Activated naive CD4-positive, alpha-beta T cell treated with Interleukin-2 at 50 U/mL for 16 hours (primary cell): ENCODE measurements at places on chromosomes 16 and 17.

DNA sequence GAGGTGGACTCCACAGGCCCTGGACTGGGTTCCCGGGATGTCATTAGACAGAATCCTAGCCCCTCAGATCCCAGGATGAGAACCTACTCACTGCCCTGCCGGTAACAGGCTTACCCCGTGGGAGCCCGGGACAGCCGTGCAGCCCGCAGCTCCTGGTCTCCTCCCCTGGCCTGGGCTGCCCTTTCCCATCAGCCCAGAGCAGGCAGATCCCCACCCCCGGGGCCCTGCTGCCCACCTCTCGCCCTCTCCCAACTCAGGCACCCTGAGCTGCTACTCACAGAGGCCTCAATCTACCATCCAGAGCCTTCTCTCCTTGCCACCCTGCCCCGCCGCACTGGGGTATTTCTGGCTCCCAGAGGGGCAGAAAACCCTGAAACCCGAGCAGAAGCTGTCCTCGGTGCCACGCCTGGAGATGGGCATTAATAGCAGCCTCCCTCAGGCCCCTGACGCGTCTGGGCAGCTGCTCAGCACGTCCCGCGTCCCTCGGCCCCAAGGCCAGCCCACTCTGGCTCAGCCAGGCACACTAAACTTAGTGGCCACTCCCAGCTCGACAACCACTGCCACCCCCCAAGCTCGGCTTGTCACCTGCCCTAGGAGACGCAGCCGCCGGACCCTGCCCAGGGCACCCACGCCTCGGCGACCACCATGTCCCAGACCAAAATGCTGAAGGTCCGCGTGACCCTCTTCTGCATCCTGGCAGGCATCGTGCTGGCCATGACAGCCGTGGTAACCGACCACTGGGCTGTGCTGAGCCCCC is at the start of gene CACNG1:
Gene CACNG1, plus strand, starts transcription at position 539 of the 757 bp plus-strand sequence. Its CDS starts 107 bp downstream, at position 646.
- no peak for DNase-seq

DNA sequence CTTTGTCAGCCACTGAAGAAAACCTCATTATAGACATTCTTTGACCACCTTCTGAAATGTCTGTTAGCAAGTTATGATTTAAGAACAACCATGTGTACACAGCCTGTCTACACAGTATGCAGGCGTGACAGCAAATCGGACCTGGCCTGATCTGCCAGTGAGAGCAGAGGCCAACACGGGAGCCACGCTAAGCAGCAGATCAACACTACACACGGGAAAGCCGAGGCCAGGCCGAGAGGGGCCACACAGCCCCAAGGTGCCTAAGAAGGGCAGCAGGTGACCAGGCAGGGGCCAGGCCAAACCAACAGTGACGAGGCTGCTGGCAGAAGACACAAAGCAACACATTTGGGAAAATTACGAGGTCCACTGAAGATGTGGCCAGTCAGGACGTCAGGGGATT is 16.3 kb upstream of the FAAP100 start:
- DNase-seq: no peak

- no peak for DNase-seq
These were observed 90.5 kb upstream of the ZNF469 start for GRCh38 chr16:88292007-88292970.

GRCh38 chr16:58399718-58400633 is 7.7 kb downstream of the GINS3 start:
- DNase-seq: no peak

DNA sequence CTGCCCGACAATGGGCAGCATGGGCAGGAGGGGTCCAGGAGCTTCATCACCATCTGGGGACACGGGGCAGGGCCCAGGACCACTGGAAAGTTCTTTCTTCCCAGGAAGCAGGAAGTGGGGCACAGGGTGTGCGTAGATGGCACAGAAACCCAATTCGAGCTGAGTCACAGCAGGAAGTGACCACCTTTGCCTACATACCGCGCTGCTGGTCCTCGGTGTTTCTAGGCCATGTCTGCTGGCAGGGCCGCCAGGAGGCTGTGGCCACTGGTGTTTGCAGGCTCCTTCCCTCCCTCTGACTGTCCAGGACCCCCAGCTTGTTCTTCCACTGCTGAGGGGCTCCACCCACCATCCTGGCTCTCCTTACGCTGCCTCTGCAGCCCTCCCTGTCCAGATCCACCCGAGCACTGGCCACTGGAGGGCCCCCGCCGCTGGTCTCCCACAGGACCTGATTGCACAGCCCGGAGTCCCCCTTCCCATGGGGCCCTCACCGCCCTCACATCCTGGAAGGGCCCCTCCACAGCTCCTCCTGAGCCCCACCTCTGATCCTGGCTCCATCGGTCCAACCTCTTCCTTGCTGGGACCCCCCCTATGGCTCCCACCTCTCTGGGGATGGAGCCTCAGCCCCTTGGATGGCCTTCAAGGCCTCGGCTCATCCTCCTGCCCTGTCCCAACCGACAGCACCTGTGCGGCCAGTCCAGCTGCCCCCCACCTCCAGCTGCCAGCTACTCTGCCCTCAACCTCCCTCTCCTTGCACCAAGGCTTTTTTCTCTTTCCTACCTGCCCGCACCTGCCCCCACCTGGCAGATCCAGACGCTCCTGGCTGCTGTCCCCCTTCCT is 14.5 kb upstream of the RASD1 start:
- no peak for DNase-seq

GRCh38 chr17:965311-965989 is 14.1 kb downstream of the NXN start:
- no peak for DNase-seq

DNA sequence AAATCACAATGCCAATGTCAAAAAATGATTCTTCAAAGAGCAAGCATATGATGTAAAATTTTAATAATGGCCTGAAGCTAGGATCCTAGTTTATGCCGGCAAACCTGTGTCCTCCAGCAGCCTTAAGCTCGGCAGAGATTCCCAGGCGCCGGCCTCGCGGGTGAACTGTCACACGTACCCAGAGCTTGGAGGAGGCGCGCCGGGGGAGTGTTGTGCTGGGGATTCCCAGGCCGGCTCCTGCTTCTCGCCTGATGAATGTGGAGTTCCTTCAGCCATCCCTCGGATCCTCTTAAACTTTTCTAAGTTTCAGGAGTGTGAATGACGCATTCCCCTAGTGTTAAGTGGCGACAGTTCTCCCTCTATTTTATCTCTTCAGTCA is 19.1 kb upstream of the NTN1 start:
- DNase-seq: no peak

- no peak for DNase-seq
These were observed 3.1 kb downstream of the HAGHL start for GRCh38 chr16:729768-730665.

- DNase-seq: no peak
These were observed 90.1 kb downstream of the CLEC16A start for GRCh38 chr16:11034481-11034931.

GRCh38 chr16:56353054-56353921 is 72.1 kb downstream of the AMFR start:
- DNase-seq: no peak

GRCh38 chr16:88649924-88650748 is 717 bp downstream of the CYBA start:
- DNase-seq: peak; percentile 32

DNA sequence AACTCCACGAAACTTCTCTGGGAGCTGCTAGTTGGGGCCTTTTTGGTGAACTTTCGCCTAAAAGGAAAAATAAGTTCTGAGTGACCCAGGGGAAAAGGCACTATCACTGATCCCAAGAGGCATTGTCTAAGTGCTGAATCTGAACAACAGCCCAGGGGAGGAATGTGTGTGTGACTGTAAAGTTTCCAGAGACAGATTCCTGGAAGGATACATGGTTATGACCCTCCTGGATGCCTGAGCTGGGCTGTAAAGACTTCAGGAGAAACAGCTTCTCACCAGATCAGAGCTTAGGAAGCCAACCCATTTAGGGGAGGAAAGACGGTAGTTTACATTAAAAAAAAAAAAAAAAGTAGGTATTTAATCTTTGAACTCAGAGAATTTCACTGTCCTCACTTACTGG is 20.2 kb downstream of the HIGD1B start:
- no peak for DNase-seq

- no peak for DNase-seq
These were observed 36.5 kb upstream of the VWA3A start for GRCh38 chr16:22055881-22056280.

GRCh38 chr16:1182316-1182671 is 29.4 kb downstream of the CACNA1H start:
- no peak for DNase-seq

- no peak for DNase-seq
These were observed 191.1 kb upstream of the TBX2 start for GRCh38 chr17:61208301-61209105.

- DNase-seq: no peak
These were observed 84.4 kb upstream of the CCL1 start for GRCh38 chr17:34447406-34447805.

GRCh38 chr16:87582216-87582965 is 19.9 kb upstream of the JPH3 start:
- DNase-seq: no peak

- DNase-seq: no peak
These were observed 49.7 kb downstream of the RNF112 start for GRCh38 chr17:19460700-19461099.

DNA sequence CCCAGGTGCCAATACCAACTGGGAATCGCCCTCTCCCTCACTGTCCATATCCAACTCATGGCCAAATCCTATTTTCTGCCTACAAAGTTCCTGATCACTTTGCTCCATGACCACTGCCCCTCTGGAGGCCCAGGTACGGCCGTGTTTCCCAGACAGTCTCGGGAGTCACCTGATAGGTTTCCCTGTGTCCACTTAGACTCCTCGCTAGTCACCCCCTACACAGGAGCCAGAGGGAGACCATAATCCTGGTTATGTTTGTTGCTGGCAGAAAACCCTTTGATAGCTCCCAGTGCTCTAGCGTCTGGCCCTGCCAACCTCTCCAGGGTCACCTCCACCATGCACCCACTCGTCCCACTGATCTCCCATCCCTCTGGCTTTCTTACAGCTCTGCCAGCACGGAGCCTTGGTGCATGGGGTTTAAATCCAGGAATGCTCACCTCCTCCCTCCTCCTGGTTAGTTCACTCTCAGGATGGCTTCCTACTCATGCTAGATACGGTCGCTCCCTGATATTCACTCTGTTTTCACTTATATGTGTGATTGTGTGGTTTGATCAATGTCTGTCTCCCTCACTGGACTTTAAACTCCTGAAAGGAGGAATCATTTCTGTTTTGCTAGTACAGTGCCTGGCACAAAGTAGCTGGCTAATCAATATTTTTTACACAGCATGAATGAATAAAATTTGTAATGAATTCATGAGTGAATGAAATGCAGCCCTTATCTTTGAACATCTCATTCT is 7.5 kb upstream of the CALB2 start:
- DNase-seq: no peak

DNA sequence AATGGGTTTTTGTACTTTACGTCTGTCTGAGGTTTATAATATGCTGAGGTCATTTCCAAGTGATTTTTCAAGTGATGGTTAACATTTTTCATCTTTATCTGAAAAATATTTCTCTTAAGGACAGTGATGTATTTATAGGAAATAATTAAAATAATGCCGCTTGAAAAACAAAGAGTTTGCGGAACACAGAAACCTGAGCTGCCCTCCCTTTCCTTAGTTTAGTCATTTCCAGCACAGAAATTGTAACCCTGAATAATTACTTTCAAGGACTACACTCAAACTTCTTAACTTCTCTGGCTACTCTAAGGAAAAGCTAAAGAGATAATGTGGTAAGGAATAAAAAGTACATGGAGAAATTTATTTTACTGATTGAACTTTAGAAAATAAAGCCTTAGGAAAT is 54.6 kb downstream of the MRTFB start:
- DNase-seq: no peak

DNA sequence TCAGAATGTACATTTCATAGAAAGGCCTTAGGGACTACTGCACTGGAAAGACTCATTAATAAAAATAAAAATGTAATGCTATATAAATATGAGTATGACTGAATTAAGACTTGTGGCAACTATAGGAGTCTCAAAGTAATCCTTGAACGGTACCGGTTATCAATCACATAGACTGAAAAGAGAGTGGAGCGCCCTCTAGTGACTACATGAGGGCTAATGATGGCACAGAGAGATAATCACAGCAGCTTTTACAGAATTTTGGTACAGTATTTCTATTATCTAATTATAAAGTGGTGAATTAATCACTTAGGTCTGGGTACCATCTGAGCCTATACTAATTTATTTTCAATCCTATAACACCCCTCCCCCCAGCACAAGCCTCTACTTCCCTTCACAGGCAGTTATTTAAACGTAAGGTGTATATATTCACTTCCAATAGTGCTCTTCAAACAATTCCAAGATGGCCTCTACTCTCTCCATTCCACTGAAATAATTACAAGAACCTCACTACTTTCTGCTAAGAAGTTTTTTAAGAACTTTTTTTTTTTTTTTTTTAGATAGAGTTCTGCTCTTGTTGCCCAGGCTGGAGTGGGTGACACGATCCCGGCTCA is 40.7 kb upstream of the ANKFY1 start:
- DNase-seq: peak; percentile 45

GRCh38 chr17:80220054-80220735 is at the start of the genes SGSH and SLC26A11:
Gene SGSH, minus strand, starts transcription at chr17:80220333. Its CDS starts 20 bp downstream, at chr17:80220313.
Gene SLC26A11, plus strand, starts transcription at chr17:80220427. Its CDS starts 1,134 bp downstream, at chr17:80221561.
- peak; percentile 66 for DNase-seq

DNA sequence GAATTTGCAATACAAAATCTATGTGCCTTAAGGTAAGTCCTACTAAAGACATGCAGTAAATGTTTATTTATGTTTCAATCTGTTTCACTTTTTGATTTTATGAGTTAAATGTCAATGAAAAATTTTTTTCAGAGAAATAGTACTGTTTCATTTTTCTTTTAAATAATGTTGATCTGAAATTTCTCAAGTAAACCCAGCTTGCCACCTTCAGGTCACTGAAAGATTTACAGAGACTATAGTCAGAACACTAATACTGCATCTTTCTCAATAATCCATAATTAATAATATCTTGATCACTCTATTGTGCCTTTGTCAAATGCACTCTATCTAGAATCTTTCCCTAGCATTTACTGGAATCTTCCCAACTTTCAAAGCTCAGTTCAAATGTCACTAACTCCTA is 6.5 kb upstream of the DHX40 start:
- no peak for DNase-seq

- no peak for DNase-seq
These were observed 46.3 kb downstream of the METRNL start for GRCh38 chr17:83125515-83126274.

DNA sequence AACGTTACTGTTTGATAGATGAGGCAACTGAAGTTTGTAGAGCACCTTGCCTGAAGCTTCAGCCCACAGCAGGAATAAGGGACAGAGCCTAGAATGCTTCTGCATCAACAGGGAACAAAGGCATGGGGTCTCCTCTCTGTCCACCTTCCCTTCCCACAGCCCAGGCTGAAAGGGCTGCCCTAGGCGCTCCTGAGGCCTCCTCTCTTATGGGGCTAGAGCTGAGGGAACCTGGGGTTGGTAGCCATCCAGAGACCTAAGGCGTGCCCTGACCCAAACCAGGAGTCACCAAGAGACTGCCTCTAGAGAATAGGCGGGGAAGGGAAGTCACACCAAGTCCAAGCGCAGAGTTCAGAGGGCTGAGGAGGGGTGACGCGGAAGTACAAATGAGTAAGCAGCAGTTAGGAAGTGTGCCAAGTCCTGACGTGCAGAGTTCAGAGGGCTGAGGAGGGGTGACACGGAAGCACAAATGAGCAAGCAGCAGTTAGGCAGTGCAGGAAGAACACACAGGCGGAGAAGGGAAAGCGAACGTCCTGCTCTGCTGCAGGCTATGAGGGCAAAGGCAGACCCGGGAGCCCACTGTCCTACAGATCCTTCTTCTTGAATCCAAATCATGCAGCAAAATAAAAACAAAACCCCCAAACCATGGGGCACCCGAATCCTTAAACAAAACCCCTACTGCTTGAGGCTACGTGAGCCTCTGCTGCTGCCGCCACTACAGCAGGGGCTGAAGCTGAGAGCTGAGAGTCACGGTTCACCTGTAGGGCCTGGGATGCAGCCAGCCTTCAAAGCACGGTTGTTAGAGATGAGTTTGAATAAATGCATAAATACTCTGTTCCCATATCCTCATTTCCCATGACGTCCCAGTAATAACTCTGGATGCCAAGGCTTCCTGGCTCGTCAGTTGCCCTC is 2.7 kb upstream of the SPG7 start:
- DNase-seq: peak; percentile 87
